Hematopoietic multipotent progenitor cell treated with erythropoietin and hydrocortisone succinate and interleukin-3 and kit ligand, for 8 days (in vitro differentiated cells): ENCODE measurements at places on chromosomes 5 and 9.

DNA sequence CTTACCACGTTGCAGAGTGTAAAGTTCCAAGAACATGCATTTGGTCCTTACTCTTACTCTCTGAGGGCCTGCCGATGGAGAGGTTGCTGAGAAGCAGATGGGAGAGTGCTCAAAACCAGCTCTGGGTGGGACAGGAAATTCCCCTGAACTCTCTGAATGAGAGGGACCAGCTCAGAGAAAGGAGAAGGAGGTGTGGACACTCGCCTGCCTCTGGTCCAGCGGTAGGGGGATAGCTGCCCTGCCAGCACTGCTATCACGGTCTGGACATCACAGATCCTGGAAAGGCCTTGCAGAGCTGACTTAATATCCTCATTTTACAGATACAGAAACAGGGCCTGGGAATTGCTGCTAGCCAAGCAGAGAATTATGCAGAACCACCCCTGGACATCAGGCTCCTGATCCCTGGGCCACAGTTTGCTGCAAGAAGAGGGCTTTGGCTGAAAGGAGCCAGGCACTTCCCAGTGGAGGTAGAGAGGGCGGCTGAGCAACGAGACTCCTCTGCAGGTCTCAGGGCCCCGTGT lies 4.9 kb downstream of the TRAF1 start:
- no peak for DNase-seq

GRCh38 chr9:87957839-87958238 lies 16.5 kb downstream of the CDK20 start:
- DNase-seq, result no peak

DNA sequence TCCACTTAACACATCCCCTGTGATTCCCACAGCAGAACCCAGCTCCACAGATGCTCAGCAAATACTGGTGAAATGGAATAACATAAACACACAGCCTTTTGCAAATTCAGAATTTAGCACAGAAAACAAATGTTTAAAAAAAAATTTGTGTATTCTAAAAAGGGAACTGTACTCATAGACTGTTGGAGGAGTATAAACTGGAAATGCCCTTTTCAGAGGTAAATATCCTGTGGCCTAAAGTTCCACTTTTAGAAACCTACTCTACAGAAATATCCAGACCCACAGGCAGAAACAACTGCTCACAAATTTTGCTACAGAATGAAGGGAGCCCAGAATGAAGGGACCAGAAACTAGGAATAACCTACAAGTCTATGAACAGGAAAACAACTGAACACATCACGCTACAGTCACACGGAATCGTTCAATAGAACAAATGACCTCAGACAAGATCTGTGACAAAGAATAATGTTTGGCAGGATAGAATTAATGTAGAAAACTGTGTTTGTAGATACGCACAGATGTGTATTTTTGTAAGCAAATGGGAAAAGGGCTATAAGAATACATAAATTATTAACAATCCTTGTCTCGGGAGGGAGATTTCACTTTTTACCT lies 78.5 kb downstream of the SHB start:
- DNase-seq, result no peak

GRCh38 chr9:93532141-93532540 lies 44.2 kb upstream of the PHF2 start:
- DNase-seq, result no peak

DNA sequence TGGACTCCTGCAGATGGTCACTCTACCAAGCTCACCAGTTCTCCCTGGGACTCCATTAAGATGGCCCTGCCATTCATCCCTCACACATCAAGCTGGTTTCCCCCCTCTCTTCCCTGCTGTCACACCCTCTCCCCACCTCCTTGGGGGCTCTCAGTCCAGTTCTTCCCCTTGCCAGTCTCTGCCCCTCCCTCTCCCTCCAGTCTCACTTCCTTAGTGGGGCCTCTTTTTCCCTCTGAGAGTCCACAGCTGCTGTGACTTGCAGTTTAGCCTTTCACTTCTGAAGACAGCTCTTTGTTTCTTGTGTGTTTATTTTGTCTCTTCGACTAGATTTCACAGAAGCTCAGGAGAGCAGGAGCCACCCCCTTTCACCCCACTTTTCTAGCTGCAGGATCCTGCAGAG lies 10.5 kb downstream of the DOCK2 start:
- DNase-seq, result no peak

DNA sequence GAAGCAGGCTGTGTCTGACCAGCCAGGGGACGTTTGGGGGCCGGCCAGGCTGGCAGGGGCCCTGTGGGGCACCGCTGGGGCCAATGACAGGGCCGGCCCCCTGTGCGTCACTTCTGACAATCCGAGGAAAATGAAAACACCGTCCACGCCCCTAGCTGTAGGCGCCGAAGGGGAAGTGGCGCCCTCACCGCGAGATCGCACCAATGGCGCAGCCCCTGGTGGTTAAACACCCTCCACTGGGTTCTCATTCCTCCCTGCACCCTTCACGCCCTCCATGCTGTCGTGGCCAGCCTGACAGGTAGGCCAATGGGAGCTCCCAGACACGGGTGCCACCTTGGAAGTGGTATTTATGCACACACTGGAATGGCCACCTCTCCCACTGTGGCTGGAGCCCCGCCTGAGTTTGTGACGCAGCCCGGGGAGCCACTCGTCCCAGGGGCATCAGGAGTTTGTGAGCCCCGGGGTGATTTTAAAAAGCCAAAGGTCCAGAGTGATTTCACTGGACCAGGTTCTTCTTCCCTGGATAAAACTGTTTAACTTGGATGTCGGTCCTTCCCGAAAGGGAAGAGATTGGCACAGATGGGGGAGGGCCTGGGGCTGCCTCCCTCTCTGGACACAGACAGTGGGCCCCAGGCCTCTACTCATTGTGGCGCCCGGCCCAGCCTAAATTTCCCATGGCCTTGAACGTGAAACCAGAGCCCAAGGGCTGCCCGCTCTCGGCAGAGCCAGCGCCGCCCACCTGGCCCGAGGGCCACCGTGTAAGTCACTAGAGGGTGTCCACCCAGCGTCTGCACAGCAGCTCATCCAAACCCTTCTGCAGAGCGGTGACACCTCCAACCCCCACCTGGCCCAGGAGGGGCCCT lies 49.7 kb downstream of the NKD2 start:
- DNase-seq, result no peak

GRCh38 chr9:14432666-14433350 lies 118.9 kb upstream of the NFIB start:
- DNase-seq, result peak; percentile 27

GRCh38 chr5:82544004-82544403 lies 265.9 kb upstream of the RPS23 start:
- no peak for DNase-seq

- peak; percentile 84 for DNase-seq
These were observed 17.5 kb upstream of the DHFR start for GRCh38 chr5:80672140-80672736.

DNA sequence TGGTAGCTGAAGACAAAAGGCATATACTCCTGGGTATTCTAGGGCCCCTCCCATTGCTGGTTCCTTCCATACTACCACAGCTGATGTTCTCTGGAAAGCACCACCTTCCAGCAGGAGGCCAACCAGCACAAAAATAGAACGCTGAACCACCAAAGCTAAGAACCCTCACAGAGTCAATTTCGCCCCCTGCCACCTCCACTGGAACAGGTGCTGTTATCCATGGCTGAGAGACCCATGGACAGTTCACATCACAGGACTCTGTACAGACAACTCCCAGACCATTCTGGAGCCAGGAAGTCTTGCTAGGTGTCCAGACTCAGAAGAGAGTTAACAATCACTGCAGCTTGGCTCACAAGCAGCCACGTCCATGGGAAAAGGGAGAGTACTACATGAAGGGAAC lies 1851.5 kb upstream of the NUDT12 start:
- DNase-seq, result no peak

DNA sequence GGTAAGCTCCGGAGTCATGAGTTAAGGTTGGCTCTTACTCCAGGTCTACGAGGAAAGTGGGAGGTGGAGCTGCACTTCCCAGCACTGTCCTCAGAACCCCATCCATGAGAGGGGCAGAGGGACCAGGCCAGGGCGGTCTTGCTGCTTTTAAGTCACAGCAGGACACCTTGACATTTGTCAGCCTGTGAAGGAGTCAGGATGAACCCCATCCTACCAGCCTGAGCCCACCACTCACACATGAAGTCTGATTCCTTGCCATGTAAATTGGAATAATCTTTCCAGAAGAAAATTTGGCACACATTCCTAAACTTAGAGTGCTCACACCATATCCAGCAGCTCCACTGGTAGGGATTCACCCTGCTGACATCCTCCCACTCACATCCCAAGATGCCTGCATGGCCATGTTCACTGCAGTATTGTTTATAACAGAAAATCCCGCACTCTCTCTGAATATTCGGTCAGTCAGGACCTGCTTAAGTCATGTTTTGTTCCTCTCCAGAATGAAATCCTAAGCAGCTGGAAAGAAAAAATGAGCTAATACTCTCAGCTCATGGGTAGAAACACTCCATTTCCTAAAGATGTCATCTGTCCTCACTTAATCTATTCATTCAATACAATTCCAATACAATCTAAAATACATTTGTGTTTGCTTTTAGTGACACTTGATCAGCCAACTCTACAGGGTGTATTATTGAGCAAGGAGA lies 79.3 kb upstream of the COL5A1 start:
- no peak for DNase-seq
